ENCODE measurements at places on chromosomes 2 and 18.

GRCh38 chr2:55985406-55985805, 61.8 kb upstream of the EFEMP1 start:
- no peak for DNase-seq

GRCh38 chr2:231854616-231855125, 68.4 kb downstream of the COPS7B start:
- no peak for DNase-seq

DNA sequence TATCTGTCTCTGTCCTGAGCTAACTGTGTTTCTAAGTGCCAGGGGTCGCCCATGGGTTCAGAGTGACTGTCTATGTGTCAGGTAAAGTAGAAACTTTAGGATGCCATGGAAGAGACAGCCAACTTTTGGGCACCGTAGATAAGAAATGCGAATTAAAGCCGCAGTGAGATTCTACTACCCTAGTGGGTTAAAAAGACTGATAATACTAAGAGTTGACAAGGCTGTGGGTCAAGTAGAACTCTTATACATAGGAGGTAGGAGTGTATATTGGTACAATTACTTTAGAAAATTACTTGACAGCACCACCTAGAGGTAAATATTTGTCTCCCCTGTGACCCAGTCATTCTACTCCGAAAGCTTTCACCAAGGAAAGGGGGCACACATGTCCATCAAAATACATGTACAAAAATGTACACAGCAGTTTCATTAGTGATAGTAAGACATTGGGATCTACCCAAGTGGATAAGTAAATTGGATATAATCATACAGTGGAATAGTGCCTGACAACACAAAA, 371.3 kb downstream of the SLC4A3 start:
- DNase-seq: no peak

DNA sequence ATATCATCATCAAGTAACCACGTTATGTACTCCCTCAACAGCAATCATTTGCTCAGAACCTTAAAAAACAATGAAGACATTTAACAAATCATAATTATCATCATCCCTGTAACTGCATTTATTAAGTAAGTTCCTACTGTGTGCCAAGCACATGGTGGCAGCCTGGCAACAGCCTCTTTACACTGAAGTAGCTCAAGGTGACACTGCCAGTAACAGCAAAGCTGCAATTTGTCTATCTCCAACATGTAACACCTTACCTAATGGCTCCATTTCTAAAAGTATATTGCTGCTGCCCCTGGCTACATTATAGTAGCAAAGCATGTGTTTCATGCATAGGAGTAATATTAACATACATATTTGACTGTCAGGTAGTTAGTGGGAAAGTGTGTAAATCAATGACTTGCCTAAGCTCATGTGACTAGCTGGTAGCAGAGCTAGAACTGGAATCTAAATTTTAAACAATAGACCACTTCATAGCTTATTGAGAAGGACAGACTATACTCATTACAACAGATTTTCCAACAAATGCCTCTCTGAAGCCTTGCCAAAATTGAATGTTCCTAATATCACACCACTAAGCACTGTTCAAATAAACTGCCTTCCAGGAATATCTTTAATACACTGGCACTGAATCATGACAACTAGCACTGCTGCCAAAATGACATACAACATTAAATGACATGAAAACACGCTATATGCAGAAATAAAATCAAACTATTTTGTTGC, 86.7 kb downstream of the L3MBTL4 start:
- DNase-seq: no peak

DNA sequence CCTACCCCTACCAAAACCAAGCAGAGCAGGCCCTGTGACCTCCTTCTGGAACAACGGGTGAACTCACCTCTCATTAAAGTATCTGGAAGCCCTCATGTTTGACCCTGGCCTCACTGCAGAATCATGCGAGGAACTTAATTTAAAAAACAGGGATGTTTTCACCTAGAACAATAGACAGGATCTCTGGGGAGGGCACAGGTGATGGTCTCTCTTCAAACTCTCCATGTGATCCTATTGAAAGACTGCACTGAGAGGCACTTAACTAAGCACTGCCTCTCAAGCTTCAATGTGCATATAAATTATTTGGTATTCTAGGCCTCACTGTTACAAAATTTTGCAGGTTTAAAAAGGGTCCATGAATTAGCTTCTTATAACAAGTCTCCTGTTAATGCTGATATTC, 7.5 kb downstream of the ZNF519 start:
- DNase-seq: no peak

DNA sequence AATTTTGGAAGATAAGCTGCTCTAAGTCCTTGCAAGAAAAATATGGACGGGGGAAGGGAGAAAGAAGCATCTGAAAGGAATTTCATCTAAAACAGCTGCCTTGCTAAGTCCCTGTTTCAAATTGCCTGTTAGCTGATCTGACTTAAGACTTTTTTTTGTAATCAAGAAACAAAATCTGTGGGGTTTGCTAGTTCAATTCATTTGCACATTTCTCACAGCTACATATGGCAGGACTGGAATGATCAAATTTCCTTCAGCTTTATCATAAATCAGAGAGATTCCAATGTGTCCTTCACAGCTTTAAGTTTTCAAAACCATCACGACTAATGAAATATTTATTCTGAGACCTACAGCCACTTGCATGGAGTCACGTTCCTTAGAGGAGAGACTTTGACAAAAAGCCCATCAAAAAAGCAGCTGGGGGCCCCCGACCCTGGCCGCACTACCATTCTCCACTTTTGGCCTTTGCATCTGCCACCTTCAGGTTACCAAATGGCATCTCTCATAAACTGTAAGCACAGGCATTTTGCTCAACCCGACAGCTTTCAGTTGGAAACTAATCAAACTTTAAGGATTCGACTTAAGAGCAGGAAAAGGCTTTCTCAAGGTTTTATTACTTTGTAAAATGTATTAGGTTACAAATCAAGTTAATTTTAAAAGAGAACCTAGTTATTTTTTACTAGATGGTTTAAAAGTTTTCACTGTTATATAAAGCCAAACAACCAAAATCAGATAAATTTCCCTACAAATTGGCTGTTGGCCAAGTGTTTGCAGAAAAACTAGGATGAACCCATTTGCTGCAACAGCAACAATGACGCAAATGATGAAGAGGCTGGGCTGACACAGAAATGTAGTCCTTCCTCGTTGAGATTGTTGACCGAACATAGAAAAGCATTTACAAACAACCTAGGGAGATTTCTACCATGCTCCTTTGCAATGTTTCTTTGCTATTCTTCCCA, 100.4 kb upstream of the RND3 start:
- no peak for DNase-seq
